Ovary (tissue), 10 donors: ENCODE measurements at places on chromosomes 11 and 22. TPM values are rescaled to one million over a fixed set of nuclear protein-coding genes. Genes with fewer than 3 reads are reported as not detected.

Gene C11orf91
- not detected for total RNA-seq

GRCh38 chr22:41808400-41808799 is 7.9 kb downstream of the CCDC134 start:
- DNase-seq, result no peak

DNA sequence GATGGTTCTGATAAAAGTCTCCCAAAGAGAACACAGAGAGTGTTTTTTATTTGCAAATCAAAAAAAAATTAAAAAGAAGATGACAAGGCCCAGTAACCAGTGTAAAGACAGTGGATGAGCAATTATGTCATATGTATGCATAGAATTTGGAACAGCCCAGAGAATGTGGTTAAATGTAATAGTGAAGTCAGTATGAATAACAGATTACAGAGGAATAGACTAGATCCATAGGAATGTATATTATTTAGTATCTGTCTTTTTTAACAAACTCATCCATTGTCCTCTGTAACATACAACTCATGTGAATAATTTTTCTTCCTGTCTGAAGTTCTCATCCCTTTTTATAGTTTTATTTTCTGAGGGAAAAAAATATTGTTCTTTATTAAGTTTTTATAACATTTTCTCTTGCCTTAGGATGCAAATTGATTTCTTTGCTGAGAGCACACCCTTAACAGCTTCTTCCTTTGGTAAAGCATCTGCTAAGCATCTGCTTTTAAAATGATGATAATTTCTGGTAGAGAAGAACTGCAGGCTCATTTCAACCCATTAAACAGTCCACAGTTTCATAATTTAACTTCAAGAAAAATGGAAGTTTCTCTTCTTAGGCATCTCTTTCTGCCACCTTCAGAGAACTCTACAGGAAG is 266.5 kb upstream of the MTNR1B start:
- DNase-seq, result no peak

Gene FOLH1
- 1.6 TPM for total RNA-seq

Gene NRGN
- 4.0 TPM for total RNA-seq

GRCh38 chr11:32154275-32154674 is 63.4 kb downstream of the RCN1 start:
- no peak for DNase-seq

Gene BBS1
- total RNA-seq, result 73.5 TPM

Gene FAT3
- 1.7 TPM for total RNA-seq

GRCh38 chr11:1968454-1969002 is 21.4 kb downstream of the MRPL23 start:
- DNase-seq, result peak; percentile 19

GRCh38 chr11:123409456-123410217 is 20.4 kb upstream of the GRAMD1B start:
- no peak for DNase-seq

DNA sequence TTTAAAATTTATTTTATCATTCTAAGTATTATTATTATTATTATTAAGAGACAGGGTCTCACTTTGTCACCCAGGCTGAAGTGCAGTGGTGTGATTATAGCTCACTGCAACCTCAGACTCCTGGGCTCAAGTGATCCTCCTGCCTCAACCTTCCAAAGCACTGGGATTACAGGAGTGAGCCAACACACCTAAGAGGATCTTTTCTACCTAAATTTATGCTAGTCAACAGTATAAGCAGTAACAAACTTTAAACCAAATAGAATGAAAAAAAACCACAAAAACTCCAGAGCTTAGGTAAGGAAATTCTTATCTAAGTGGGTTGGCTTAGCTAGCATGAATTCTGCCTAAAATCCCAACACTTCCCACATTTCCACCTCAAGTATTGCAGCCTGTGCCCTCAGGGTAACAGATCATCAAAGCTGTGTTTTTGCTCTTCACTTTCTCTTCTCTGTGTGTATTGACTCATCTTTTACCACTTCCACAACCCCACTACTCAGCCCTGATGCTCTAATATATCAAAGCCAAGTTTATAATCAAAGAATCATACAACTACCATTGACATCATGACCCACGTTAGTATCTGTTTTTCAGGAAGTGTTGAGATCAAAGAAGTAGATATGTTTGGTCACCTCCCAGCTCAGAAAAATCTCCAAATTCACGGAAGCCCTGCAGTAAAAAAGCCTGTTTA is 93.7 kb upstream of the SPON1 start:
- no peak for DNase-seq

Gene INPP5J
- total RNA-seq, result 1.6 TPM

Gene GRAP2
- total RNA-seq, result 0.67 TPM

DNA sequence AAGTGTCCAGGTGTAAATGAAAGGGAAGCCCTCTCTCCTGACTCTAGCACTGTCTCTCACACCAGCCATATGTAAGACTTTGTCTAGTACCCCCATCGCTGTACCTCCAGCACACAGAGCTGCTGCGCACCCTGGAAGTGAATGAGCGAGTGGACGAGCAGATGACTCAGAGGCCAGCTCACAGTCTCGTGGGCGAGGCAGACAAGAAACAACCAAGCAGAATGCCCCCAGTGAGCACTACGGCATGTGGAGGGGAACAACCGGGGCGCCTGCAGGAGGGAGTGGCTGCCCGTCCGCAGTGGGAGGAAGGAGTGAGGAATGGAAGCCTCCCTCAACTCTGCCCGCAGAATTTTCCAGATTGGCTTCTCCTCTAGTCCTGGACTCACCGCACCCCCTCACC is 46.4 kb downstream of the MCM5 start:
- DNase-seq, result no peak

Gene SEPTIN5
- 25.4 TPM for total RNA-seq

Gene TRIM64C
- not detected for total RNA-seq

Gene BRSK2
- total RNA-seq, result 1.5 TPM

GRCh38 chr22:32331918-32332725 is 25.5 kb upstream of the RFPL3 start:
- no peak for DNase-seq

DNA sequence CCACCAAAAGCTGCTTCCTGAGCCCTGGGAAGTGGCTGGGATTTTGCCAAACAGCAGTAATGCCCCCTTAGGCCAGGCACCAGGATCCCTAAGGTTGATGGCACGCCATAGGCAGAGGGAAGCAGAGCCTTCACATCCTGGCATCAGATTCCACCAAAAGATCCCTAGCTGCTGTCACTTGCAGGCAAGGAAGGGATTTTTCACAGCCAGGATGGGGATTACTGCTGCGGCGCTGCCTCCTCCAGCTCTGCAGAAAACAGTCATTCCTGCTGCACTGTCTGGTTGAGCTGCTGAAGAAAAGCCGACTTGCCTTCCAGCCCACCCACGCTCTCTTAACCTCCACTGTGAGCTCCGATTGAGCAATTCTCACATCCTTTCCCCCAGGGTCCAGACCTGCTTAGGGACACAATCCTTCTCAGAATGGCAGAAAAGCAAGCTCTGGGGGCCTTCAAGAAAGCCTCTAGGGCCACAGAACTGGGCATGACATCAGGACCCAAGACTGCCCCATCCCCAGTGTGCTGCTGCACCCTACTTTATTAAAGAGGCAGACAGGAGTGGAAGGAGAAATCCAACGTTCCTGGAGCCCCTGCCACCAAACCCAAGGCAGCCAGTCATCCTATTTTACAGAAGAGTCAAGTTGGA is 19.9 kb downstream of the SYN3 start:
- no peak for DNase-seq

GRCh38 chr22:35172442-35172841 is 84.9 kb upstream of the HMGXB4 start:
- DNase-seq, result no peak
